ENCODE measurements at places on chromosomes 6 and 20.

DNA sequence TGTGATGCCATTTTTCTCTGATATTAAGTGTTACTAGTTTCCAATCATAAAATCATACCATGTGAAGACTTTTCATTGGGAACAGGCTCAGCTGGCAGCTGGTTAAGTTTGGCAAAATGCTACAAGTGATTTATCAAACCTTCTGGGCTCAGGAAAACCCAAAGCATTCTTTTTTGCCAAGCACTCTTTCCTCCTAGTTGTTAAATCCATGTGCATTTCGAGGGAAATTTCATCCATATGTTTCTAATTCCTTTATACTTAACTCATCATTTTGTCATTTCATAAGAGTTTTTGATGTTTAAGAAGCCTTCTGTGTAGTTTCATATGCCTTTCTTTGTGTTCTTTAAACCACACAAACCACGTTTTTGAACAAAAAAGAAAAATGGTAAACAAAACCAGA lies 217.6 kb upstream of the PDE10A start:
- DNase-seq = no peak

- no peak for DNase-seq
These were observed 89.0 kb upstream of the LYRM2 start for GRCh38 chr6:89727501-89727900.

- DNase-seq = no peak
These were observed 9.5 kb downstream of the LSM14B start for GRCh38 chr20:62131560-62132320.

DNA sequence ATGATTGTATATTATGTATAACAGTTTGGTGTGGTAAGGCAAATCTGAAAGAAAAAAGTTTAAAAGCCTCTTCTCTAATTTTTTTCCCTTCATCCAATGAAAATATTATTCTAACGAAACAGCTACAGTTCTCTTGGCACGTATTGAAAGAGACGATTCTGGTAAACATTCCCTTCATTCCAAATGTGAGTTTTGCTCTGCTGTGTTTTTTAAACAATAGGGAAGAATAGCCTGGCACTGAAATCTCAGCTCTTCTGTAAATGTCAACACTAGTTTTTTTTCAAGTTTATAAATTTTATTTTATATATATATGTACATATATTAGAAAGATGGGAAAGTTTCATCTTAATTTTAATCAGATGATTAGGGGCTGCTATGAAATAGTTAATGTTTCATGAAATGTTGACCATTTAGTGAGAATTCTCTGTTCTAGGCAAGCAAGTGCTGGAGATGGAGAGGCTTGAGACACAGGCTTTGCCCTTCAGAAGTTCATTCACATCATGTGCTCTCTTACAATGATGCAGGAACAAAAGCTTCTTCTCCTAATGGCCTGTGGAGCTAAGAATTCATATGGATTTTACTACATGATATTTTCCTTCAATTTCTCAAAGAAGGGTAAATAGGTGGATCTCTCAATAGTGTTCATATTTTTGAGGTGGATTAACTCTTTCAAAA lies 4.1 kb downstream of the PAQR8 start:
- no peak for DNase-seq

DNA sequence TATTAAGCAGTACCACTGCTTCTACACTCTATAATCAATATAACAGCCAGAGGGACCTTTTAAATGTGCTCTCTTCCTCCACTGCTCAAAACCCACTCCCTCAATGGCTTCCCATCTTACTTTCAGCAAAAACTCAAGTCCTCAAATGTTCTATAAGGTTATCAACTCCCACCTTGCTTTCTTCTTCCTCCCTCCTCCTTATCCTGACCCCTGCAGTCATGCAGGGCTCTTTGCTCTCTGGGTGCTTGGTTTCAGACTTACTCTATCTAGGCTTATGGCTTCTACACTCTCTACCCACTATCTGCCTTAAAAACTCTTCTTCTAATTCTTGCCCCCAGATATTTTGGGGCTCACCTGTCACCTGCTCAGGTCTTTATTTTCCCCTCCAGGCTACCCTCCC lies 5.3 kb downstream of the ARHGAP18 start:
- DNase-seq = no peak

DNA sequence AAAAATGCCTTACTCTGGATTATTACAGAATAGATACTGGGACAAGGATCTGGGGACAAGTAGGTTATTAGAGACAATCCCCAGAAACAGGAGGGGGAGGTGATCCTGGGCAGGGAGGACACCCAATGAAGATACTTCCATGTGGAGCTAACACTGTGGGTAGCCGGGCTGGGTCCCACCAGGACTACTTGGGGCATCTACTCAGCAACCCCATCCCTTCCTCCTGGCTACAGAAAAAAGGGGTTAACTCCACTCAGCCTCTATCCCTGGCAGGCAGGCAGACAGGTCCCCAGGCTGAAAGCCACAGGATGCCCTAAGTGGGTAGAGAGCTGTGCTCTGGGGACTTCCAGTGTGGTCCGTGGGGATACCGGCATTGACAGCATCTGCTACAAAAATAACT lies 68.0 kb upstream of the NXT1 start:
- DNase-seq = no peak

DNA sequence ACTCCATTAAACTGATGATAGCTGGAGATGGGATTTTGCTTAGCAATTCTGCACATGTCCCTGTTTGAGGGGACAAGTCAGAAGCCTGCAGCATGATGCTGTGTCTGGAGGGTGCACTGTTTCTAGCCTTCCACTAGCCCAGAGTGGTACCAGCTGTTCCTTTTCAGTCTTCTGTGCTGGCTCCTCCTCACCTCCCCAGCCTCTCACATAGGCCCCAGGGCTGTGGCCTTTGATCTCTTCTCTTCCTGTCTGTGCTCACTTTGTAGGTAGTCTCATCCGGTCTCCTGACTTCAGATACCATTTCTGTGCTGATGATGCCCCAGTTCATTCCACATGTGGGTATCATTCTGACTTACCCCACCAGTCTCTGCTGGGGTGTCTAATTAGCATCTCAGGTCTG lies 126.3 kb downstream of the HIVEP1 start:
- no peak for DNase-seq

DNA sequence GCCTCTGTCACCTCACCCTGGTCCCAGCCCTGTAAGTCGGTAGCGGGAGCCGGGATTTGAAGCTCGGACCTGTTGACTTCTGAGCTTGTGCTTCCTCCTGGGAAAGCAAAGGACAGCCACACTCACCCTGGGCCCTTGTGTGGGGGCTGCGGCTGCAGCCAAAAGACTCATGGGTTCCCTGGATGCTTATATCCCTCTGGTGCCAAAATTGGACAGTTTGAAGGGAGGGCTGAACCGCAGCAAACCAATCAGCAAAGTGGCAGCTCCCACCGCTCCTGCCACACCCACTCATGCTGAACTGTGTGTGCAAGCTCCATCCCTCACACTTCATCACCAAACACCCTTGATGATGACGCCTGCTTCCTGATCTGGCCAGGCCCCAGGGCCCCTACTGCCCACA lies 3.9 kb upstream of the CCN5 start:
- no peak for DNase-seq

GRCh38 chr20:56430461-56430860 lies 18.4 kb downstream of the CASS4 start:
- no peak for DNase-seq

GRCh38 chr6:168152306-168152963 lies 73.4 kb upstream of the FRMD1 start:
- DNase-seq = no peak

GRCh38 chr6:108200631-108201030 lies 34.8 kb downstream of the NR2E1 start:
- DNase-seq = peak; percentile 14

- DNase-seq = no peak
These were observed 12.6 kb downstream of the IFNGR1 start for GRCh38 chr6:137206577-137206976.

DNA sequence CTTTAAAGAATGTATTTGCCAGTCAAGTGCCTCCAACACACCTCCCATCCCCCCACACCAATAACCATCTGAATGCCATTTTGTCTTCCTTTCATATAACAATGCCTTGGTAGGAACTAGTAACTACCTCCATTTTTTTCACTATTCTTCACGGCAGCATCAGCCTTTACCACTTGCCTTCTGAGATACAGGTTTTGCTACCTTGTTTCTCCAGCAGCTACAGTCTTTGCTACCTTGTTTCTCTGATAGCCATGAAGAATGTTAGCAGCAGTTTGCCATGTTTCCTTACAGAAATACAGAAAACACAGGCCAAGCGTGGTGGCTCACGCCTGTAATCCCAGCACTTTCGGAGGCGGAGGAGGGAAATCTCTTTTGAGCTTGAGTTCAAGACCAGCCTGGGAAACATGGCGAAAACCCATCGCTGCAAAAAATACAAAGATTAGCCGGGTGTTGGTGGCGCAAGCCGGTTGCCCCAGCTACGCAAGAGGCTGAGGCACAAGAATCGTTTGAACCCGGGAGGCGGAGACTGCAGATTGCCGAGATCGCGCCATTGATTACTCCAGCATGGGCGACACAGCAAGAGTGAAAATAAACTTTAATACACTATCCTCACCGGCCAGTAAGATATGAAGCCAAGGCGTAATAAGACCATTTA lies 100.9 kb downstream of the HFE start:
- DNase-seq = peak; percentile 79

GRCh38 chr6:166499350-166500163 lies 86.9 kb downstream of the RAMACL start:
- no peak for DNase-seq

DNA sequence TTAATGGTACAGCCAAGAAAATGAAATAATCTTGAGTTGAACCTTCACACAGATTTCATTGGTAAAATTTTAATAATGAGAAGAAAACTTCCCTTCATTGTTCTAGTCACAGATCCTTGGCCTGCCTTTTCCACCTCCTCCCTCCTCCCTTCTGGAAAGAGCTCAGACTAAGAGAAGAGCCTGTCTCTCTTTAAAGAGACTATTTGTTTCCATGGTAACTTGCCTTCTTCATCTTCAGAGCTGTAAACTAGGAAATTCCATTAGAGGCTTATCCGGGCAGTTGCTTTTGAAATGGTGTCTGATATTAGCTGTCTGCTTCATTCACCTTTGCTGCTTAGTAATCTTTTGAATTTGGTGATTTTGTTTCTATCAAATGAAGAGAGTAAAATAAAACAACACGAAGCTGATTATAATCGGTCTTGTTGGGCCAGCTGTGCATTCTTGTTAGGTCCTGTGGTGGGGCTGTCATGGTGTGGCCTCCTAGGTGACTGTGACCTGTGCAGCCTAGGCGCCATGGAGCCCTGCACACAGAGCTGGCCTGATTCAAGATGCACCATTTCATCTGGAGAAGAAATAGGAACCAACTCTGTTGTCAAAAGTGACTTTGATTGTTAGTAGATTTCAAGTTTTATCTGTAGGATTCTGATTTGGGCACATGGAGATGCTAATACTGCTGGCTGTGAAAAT lies 96.7 kb downstream of the MAP3K7 start:
- DNase-seq = no peak

DNA sequence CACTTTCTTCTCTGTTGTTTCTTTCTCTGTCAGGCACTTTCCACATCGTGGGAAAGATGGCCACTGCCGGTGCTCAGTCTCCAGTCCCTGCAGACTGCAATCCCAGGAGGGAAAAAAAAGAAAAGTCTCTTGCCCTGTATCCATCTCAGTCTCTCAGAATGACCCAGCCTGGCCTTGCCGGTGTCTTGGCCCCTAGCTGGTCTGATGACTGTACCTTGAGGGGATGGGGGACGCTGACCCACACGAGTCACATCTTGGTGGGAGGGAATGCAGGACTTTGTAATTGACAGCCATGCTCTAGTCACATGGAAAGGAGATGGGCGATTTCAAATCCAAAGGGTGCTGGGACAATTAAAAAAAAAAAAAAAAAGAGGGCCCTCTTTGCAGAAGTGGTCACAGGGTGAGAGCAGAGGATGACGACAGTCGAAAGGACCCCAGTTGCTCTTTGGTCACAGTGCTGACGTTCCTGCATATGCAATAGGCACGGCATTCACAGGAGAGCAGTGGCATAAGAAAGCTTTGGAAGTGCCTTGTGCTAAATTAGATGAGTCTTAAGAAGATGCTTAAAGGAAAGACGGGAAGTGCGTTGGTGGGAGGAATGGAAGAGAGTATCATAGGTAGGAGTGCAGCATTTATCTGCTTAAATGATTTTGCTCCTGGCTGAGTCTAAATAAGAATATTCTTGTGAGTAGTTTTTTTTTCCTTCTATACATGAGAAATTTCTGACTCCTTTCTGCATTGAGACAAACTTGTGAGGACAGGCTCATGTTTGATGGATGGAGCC lies 63.9 kb upstream of the AKAP12 start:
- no peak for DNase-seq

DNA sequence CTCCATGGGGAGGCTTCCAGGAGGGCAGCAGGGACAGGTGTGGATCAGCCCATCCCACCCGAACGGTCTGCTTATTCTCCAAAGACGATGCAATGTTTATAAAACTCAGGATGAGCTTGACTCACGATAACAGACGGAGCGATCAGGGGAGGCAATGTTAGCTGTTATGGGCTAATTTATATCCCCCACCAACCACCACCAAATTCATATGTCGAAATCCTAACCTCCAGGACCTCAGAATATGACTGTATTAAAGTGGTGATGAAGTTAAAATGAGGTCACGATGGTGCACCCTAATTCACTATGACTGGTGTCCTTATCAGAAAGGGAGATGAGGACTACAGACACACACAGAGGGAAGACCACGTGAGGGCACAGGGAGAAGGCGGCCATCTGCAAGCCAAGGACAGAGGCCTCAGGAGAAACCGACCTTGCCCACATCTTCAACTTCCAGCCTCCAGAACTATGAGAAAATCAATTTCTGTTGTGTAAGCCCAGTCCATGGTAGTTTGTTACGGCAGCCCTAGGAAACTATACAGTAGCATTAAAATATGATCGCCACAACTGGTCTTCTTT lies 7.0 kb downstream of the ADTRP start:
- no peak for DNase-seq

DNA sequence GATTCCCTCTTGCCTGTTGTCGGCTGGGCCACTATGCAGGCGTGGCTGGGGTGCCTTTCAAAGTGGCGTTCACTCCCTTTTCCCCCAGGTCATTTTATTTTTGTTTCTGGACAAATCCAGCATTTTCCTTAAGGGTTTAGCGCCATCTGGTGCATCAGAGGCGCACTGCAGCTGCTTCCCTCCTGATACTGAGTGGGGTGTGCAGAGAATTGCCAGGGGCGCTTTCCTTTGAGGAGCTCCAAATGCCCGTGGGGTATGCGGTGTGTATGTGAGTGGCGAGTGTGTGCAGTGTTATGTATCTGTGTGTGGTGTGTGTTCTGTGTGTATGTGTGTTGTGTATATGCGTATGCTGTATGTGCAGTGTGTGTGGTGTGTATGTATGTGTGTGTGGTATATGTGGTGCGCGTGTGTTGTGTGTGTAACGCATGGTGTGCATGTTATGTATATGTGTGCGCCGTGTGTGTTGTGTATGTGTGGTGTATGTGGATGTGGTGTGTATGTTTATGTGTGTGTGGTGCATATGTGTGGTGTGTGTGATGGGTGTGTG lies 100.1 kb upstream of the AGPAT4 start:
- peak; percentile 62 for DNase-seq

DNA sequence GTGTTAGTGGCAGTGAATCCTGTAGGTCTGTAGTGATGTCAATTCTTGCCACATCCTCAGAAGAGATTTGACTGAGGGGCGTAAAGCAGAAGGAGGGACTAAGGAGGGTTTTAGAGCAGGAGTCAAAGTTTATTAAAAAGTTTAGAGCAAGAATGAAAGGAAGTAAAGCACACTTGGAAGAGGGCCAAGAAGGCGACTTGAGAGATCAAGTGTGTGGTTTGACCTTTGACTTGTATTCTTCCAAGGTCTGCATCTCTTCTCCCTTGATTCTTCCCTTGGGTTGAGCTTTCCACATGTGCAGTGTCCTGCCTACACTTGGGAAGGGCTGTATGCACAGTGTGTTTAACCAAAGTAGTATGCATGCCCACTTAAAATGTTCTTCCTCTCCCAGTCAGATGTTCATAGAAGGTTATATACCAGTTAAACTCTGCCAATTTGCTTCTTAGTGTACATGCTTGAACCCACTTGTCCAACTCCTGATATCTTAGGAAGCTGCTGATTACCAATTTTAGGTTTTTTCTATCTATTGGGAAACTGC lies 627.6 kb downstream of the MMUT start:
- peak; percentile 0 for DNase-seq

Measured in small intestine (tissue), 16 donors.